Caki2 (cell line): ENCODE measurements at places on chromosomes 12 and 14.

DNA sequence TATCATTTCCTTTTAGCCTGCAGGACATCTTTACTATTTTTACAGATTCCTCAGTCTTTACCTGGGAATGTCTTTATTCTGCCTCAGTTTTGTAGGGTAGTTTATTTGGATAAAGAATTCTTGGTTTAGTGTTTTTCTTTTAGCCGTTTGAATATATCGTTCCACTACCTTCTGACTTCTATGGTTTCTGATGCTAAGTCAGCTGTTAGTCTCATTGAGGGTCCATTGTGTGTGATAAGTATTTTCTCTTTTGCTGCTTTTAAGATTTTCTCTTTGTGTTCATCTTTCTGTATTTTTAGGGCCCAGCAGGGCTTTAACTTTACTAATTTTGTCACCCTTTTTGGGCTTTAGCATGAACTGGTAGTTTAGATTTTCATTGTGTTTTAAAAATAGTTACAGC, 113.5 kb downstream of the MNAT1 start:
- DNase-seq = no peak

DNA sequence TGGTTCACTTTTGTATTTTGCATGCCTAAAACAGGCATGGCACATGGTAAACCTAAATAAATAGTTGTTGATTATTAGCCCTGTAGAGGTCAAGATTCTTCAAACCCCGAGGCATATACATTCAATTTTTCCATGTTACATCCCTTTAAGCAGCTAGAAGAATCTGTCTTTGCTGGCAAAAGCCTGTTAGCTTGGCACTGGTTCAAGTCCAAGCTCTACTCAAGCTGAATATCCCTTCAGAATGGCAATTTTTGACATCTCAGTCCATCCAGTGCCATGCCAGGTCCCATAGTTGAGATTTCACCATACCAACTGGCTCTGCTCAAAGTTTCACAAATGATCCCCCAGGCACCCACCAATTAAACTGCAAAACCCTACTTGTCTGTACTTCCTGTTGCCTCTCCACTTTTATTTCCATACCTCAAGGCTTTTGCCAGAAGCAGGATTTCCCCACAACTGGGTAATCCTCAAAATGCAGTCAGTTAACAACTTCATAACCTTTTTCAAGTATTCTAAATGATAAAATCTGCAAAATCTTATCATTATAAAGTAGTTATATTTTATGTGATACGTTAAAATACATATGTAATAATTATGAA, 9.0 kb upstream of the DCN start:
- no peak for DNase-seq

DNA sequence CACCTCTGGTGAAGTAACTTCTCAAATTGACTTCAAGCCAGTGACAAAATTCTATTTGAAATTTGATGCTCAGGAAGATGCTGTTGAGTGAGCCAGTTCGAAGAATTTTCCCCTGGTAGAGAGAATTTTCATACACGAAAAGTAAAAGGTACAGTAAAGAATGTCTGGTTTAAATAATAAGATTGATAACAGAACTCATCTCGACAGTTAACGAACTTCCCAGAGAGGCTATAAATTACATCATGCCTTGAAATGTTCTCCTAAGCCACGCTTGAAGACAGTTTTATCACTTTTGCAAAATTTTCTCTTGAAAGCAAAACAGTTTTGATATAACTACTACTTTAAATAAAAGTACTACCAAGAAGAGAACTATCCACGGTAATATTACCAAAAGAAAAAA, 14.4 kb upstream of the OR11G2 start:
- no peak for DNase-seq

DNA sequence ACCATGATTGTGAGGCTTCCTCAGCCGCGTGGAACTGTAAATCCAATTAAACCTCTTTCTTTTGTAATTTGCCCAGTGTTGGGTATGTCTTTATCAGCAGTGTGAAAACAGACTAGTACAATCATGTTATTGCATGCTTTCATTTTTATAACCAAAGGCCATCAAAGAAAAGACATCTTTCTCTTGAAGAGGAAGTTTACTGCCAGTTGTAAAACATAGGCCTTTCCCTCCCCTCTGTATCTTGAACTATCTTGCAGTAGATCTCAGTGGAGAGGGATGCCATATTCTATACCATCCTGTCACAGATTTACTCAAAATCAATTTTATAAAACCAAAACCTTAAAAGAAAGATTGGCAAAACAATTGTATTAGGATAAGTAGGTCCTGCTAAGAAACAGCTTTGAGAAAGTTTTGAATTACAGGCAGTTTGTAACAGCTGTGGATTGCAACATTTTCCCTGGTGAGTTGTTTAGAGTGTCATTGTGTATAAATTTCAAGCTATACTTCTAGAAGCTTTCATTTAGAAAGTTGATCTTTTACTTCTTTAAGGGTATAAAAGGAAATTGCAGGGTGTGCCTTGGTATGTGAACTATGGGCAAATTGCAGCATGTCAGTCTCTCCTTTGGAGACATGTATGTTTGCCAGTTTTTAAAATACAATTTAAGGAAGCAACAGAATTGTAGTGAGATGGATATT, 128.0 kb downstream of the ATP23 start:
- no peak for DNase-seq

- DNase-seq = no peak
These were observed 684 bp downstream of the KANSL2 start for GRCh38 chr12:48681399-48681709.
